Activated CD8-positive, alpha-beta memory T cell treated with anti-CD3 and anti-CD28 coated beads for 48 hours (primary cell): ENCODE measurements at places on chromosomes 16 and 17.

DNA sequence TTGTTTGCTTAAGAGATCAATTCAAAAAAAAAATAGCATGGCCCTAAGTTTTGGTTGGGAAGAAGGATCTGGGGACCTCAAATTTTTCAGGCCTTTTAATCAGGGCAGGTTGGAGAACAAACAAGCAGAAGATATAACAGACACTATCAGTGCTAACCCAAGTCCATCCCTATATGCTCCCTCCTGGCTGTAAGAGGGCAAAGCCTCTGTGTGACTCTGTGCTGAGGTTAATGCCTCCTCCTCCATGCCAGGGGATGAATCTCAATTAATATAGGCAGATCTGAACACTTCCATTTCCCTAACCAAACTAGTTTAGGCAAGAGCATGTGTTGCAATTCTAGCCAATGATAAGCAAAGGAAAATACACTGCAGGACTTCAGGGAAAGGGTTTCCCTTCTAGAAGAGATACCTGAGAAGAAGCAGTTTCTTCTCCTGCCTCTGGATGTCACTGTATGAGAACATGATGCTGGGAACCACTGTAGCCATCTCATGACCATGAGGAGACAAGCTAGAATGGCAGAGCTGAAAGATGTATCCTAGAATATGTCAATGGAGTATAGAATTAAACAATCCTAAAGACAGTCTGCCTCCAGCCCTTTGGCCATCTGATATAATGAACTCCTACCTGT is 76.0 kb downstream of the CHD9NB start:
- DNase-seq, result no peak

- DNase-seq, result no peak
These were observed 5.8 kb downstream of the SRR start for GRCh38 chr17:2309338-2310154.

DNA sequence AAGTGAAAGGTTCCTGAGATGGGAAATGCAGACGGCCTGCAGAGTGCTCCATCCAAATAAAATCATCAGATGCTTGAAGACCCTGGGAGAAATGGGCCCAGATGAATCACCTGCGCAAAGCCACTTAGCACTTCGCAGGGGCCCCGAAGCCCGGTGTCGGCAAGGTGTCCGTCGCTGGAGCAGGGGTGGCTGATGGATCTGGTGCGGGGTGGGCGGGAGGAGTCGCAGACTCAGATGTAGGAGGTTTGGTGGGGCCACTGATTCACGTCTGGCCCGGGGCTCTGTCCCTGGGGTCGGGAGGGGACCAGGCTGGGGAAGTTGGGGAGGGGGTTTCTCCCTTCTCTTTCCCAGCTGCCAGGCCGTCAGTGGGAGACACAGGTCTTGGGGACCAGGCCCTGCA is 21.6 kb upstream of the SSTR5 start:
- DNase-seq, result no peak

GRCh38 chr17:70804161-70804560 is 634.8 kb downstream of the KCNJ2 start:
- no peak for DNase-seq

DNA sequence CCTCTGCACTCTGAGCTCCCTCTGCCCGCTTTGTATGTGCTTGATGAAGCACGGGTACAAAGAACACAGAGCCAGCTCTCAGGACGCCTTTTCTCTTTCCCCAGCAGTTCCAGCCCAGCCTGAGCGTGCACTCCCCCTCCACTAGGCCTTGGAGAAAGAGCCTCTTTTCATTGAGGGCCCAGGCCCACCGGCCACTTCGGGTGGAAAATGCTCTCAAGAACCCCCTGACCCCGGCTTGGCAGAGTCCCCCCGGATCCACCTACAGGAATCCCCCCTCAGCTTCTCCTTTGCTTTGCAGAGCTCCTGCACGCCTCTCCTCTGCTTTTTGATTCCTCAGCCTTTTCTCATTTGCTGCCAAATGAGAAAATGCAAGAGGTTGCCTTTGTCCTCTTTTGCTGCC is 30.2 kb downstream of the MRC2 start:
- DNase-seq, result no peak

DNA sequence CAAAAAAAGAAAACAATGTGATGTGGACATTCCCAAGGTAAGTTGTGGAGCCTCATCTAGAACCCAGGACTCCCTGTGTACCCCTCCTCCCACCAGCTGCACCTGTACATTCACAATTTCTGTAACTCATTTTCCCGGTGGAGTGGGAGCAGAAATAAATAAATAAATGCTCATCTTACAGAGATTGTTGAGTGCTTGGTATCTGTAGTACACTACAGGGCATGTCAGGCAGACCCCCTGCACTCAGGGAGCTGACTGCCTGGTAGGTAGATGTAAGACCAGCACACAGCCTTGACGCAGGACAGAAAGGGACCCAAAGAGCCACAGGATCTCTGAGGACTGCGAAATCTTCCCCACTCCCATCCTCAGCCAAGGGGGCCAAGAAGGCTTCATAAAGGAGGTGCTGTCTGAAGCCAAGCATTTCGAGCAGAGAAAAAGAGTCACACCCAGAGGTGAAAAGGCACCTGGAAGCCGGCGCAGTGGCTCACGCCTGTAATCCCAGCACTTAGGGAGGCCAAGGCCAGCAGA is 6.5 kb downstream of the EIF1 start:
- DNase-seq, result no peak

- DNase-seq, result no peak
These were observed 15.3 kb upstream of the TNS4 start for GRCh38 chr17:40516581-40517285.

DNA sequence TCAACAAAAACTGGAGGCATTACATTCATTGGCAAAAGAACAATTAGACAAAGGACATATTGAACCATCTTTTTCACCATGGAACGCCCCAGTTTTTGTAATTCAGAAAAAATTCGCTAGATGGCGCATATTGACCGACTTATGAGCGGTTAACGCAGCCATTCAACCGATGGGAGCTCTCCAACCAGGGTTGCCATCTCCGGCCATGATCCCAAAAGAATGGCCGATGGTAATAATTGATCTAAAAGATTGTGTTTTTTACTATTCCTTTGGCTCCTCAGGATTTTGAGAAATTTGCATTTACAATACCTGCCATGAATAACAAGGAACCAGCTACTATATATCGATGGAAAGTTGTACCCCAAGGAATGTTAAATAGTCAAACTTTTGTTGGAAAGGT is 21.4 kb downstream of the ALOX15B start:
- no peak for DNase-seq

DNA sequence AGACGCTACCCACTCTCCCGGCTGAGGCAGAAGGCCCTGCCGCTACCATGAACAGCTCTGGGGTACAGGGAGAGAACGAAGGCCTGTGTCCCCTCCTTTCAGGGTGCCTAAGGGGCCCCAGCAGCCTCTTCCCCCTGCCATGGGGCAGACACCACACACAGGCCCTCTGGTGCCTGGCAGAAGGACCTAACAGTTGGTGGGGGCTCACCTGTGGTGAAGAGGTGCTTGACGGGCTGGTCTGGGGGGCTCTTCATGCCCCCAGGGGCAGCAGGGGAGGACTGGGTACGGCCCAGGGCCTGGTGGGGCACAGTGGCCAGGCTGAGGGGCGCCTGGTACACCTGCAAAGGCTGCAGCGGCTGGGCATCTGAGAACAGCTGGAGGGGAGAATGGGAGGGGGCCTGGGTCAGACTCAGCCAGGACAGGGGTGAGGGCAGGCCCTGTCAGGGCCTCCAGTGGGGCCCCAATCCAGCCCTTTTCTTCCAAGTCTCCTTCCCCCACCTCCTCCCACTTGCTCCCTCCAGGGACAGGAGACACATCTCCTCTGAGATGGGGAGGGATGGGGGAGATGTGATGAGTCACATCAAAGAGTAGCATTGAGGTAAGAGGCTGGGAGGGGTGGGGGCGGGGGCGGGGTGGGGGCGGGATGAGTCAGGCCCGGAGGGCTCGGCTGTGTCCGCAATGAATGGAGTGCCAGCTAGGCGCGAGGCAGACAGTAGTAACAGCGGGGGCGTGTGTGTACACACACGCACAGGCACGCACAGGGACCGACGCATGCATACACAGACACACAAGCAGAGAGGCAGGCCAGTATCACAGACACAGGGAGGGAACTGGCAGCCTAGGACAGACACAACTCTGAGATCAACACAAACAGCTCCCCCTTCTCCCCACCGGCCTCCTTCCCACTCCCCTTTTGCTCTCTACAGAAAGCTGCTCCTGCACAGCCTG is 16.1 kb downstream of the G6PC3 start:
- no peak for DNase-seq
